ENCODE measurements at places on chromosomes 6 and 20. TPM values are rescaled to one million over a fixed set of nuclear protein-coding genes. Genes with fewer than 3 reads are reported as not detected.

DNA sequence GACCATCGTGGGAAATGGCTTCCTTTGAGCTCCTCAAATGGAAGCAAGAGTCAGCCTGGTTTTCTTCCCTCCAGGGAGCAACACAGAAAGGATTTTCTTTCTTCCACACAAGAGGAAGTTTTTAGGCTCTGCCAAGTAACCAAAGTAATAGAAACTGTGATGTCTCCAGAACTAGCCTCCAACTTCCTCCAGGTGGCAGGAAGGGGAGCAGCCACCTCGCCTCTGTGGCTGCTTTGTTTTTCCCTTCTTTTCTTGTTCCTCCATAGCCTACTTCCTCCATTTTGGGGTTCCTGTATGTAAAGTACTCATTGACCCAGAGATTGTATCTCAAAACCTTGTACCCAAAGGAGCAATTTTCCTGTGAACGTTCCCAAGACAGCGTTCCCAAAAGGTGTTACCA, 32.7 kb upstream of the CCR6 start:
- no peak for DNase-seq

DNA sequence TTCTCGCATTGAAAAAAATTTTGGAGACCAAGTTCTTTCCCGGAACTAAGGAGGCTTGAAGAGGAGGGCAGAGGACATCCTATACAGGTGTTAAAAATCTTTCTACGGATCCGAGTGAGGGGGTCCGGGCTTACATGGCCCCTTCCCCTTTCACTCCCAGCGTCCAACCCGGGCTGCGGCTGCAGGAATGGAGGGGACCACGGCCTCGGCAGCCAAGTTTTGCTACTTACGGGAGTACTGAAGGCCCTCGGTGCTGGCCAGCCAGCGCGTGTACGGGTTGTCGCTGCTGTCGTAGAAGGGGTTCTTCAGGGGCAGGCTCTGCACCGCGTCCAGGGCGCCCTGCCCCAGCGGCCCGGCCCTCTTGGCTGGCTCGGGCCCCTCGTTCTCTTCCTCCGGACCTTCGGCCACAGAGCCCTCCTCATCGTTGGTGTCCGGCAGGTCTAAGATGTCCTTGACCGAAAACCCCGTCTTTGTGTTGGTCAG, 642 bp downstream of the NKX2-2 start:
- DNase-seq, result peak; percentile 49

- no peak for DNase-seq
Observed at GRCh38 chr20:48354320-48354876, 473.4 kb downstream of the PREX1 start.

- no peak for DNase-seq
Observed at GRCh38 chr20:2402271-2402980, 21.7 kb downstream of the TGM6 start.

- DNase-seq, result no peak
Observed at GRCh38 chr6:129901910-129902309, 40.8 kb upstream of the TMEM244 start.

The TEAD3 gene
- 4.2 TPM for total RNA-seq

The COL9A3 gene
- total RNA-seq, result 35.2 TPM

The KIF25 gene
- total RNA-seq, result 0.28 TPM

GRCh38 chr6:83071023-83071422, 3.6 kb downstream of the DOP1A start:
- DNase-seq, result no peak

The IPCEF1 gene
- 1.4 TPM for total RNA-seq

DNA sequence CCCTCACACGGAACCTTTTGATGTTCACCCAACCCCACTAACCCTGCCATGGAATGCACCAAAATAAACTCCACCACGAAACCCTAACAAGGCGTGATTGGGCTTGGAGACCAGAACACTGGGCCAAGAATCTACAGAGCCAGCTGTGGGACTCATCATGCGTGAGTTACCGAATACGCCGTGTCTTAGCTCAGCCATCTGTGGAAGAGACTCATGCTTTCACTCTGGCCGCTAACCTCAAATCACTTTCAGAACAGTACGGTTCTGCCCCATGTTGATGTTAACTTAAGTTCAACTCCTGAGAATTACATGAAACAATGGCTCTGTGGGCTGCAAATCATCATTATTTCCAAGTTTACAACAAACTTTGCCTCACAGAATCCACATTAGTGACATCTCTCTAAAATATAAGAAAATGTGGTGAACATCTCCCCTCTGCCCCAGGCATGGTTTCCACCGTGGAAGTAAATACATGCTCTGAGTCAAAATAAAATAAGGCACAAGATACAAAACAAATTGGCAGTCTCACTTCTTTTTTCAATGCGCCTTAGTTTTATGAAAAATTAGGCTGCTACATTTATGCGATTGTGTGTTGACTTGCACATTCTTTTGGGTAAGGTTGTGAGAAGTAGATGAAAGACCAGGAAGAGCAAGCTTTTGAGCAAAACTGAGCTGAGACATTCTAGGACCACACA, 308.9 kb upstream of the EXOC2 start:
- no peak for DNase-seq

GRCh38 chr6:167952512-167952859, 45.0 kb upstream of the KIF25 start:
- DNase-seq, result no peak

The FNDC1 gene
- 0.79 TPM for total RNA-seq

- DNase-seq, result no peak
Observed at GRCh38 chr20:43662943-43663655, 3.8 kb upstream of the MYBL2 start.

GRCh38 chr6:130958468-130958867, 104.6 kb downstream of the EPB41L2 start:
- no peak for DNase-seq

DNA sequence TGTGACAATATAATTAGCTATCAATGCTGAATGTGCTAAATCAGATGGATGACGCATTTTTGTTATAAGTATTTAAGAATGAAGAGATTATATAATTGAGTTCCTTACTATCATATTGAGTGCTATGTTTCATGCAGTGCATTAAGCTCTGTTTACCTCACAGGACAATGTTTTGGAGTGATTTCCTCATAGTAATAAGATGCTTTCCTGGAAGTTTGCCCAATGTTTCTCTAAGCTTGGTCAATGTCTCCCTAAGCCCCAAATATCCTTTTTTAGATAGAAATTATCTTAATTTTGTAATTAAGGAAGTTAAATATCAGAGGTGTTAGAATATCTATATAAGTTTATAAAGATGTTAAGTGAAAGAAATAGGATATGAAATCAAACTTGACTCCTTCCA, 489.6 kb downstream of the MMUT start:
- DNase-seq, result no peak
